G401 (cell line): ENCODE measurements at places on chromosomes 3 and 15.
A peak's percentile ranks its signal among the peaks of the same experiment; 100 is the strongest.

DNA sequence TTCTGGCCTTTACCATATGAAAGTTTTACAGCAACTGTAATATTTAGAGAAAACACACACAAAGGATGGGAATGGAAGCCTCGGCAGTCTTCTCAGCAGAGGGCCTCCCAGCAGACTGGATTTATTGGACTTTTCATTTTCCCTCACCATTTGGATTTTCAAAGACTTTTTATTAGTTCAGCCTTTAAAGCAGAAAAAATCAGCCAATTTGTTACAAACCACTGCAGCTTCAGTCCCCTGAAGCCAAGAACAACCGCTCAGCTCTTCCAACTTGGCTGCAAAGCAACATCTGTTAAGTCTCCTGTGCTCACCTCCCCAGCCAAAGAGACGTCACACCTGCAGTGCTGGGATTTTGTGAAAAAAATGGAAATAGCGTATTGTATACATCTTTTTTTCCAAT lies 120.8 kb downstream of the GMPS start:
- no peak for DNase-seq

DNA sequence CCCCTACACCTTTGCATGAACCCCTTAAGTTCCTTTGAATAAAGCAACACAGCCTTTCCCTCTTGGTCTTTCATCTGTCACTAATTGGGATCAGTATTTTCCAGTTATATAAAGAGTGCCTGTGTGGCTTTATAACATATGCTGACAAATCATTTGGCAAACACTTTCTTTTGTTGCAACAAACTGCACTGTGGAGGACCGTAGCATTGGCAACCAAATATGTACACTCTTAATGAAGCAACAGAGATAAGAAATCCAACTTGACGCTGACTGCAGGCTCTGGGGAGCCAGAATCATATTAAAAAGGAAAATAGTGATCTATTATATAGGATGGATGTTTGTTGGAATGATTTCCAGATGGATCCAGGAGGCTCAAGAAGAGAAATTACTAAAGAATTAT lies 120.1 kb upstream of the PRICKLE2 start:
- DNase-seq = peak; percentile 60

DNA sequence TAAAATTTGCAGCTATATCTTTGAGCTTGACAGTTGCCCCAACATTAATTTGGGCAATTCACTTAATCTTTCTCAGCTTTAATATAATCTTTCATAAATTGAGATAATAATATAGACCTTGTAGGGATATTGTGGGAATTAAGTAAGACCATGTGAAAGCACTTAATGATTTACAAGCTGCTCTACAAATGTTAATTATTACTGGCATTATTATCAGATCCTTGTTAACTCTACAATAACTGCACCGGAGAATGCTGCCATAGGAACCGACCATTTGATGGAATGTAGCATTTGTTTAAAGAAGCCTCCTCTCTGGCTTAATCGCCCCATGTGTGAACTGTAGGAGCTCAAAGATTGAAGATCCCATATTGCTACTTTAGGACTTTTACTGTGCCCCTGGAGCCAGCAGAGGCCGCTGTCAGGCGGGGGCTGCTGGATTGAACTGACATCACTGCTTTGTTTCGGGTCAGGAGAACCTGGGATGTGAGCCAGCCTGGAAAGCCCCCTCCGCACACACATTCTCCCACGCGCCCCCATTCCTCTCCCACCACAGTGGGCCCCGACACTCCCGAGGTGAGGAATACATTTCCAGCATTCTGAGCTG lies 154.2 kb upstream of the TNIK start:
- DNase-seq = peak; percentile 9

DNA sequence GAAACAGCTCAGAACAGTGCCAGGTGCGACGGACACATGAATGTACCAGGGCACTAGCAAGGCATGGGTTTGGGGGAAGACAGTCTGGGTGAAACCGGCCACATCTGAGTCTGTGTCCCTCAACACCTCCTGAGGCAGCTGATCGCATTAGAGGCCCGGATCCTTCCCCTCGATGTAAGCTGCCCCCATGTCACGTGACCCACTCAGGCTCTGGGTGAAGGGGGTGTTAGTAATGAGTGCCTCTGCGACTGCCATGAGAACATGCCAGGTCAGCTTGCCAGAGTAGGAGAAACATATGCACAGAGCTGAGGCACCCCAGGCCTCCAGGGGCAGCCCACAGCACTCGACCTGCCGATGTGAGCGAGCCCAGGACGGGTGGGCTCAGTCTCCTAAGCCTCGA lies 29.7 kb downstream of the PRR23E start:
- no peak for DNase-seq

- DNase-seq = no peak
Measured at GRCh38 chr3:32401126-32401525, 9.5 kb downstream of the CMTM7 start.

DNA sequence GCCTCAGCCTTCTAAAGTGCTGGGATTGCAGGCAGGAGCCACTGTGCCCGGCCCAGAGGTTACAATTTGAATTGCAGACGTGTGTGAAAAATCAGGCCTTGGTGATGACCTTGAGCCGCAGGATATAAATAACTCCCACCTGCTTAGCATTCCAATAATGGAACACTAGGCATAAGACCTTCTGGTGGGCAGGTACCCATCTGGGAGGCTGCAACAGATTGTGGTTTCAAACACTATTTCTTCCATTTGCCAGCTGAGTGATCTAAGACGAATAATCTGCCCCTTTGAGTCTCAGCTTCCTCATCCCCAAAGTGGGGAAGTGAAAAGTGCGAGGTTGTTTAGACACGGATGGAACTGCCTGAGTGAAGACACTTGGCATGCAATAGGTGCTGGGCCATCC lies 47.7 kb upstream of the HERC1 start:
- DNase-seq = no peak

- no peak for DNase-seq
Measured at GRCh38 chr15:78374436-78375393, 34.6 kb downstream of the CRABP1 start.

DNA sequence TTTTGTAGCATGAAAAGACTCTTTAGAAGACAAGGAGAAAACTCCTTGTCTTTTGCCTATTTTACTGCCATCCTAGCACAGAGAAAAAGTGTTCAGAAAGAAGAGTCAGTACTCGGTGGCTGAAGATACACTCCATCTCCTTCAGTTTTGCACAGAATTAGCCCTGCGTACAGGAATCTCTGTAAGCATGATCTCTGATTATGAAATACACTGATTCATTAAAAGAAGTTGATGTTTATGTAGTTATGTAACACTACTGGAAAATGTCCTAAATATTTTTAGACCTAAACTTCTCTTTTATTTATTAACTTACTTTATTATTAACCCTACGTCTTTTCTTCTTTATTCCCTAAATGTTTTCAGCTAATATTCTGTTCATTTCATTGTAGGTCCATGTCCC lies 138.4 kb downstream of the LEKR1 start:
- DNase-seq = no peak

- DNase-seq = no peak
Measured at GRCh38 chr15:36810656-36811449, 231.4 kb downstream of the CDIN1 start.

DNA sequence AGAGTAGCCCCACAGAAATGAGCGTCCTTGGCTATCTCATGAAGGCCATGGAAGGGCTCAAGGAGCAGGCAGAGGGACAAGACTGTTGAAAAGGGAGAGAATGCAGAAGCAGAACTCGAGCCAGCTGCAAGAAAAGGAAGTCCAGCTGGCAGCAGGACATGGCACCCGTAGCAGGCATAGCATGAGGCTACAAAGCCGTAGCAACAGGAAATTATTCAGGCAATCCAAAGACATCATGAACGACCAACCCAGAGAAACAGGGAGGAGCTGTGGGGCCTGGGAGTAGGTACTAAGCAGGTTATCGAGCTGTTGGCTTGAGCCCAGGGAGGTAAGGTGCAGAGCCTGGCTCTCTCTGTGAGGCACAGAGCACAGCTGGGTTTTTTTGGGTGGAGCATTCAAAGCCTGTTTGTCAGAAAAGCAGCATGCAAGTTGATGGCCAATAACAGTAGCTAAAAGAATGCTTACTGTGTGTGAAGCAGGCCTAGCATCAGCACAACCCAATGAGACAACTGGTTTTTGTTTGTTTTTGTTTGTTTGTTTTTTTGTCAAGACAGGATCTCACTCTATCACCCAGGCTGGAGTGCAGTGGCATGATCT lies 144.0 kb upstream of the SMAD3 start:
- no peak for DNase-seq

GRCh38 chr15:88382482-88382983 lies 84.7 kb downstream of the MRPL46 start:
- no peak for DNase-seq

DNA sequence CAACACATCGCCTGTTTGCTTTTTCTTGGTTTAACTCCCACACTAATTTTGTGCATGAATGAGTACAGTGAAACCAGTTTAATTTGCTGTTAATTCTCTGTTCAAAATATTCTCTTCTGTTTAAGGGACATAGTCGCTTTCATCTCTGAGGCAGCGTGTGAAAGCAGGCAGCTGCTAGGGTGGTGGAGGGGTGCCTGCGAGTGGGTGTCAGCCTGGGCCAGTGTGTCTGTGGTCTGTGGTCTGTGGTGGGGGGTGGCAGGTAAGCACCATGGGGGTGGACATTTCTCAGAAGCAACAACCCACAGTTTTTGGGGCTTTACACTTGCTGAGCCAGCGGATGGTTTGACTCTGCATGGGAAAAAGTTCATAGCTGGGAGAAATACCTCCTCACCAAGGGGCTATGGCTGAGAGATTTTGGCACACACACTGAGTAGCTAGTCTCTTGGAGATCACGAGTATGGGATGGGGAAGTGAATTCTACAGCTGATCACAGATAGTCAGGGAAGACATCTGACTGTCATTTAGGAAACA lies 109.2 kb downstream of the EPHB1 start:
- no peak for DNase-seq

DNA sequence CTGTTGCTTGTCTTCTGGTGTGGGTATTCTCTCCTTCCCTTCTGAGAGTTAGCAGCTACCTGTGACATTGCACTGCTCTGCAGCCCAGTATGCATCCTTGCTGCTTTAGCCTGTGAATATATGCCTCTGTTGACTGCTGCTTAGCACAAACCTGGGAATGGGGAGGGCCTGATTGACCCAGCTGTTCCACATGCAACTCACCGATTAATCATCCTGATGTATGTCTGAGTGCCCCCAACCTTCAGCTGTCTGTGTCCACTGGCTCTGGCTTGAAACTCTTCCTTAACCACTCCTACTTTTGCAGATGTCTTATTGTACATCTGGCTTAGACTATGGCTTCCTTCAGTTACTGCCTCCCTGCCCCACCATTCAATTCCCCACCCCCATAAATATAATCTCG lies 119.1 kb downstream of the RASA2 start:
- DNase-seq = no peak

- DNase-seq = no peak
Measured at GRCh38 chr3:49512781-49513355, 41.4 kb upstream of the BSN start.

- DNase-seq = no peak
Measured at GRCh38 chr15:39272901-39273300, 308.0 kb upstream of the THBS1 start.

DNA sequence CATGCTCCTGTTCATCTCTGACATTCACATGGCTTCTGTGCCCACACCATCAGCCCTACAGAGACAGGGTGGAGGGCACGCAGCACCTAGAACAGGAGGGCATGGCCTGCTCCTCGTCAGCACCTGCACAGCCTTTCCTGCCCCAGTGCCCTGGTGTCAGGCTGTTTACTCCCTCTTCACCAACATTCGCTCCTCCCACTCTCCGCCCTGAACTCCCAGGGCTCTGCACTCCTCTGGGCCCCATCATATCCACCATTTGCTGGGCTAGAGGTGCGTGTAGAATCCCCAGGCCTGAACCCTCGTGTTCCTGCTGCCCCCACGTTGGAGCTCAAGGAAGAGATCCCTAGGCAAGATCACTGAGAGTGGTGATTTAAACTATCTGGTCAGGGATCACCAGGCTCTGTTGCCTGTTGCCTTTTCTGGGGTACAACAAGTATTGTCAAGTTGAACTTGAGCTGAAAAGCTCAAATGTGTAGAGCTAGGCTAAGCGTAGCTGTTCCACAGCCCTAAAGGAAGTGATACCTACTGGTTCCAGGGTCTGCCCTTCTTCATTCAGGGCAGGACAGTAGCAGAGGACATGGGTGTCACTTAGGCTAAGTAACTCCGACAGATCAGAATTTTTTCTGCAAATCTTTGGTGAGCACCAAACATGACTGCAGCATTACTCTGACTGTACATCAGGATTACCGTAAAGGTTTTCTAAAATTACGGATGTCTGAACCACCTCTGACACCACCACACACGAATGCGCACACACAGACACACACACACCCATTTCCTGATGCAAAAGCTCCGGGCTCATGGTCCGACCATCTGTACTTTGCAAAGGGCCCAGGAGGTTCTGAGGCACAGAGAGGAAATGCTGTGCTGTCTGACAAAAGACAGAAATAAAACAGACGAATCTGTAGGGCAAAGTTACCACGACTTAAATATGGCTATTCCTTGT lies 43.7 kb upstream of the GNB5 start:
- no peak for DNase-seq

GRCh38 chr3:101862416-101863165 lies 13.3 kb downstream of the NFKBIZ start:
- DNase-seq = no peak

GRCh38 chr15:90839187-90840071 lies 29.0 kb upstream of the FURIN start:
- no peak for DNase-seq

DNA sequence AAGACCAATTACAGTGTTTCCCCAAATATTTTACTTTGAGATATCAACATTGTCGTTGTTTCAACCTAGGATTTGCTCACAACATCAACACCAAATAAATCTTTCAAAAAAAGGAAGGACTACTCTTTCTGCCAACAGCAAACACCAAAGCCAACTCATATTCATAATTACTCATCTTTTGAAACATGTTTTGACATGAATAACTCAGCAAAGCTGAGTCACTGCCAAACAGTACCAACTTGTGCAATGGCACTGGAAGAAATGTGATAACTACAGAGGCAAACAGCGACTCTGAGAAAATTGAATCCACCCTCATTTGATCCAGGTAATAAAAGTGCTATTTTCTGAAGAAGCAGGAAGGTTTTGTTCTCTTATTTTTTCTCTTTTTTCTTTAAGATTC lies 67.2 kb downstream of the PEX5L start:
- no peak for DNase-seq

DNA sequence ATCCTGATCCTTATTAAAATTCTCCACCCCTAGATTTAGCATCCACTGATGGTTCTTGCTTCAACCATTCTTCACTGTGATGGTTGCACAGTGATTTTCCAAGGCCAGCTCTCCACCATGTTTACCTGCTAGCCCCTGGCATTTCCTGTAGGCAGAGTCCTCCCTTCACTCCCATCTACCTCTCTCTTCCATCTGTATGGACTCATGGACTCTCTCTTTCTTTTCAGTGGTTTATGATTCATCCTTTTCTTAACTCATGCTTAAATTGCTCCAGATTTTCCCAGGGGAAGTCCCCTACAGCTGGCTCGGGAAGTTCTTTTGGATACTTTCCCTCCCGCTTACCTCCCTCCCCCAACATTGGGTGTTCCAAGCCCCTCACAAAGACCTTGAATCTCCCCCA lies 18.7 kb downstream of the TGM4 start:
- DNase-seq = no peak

DNA sequence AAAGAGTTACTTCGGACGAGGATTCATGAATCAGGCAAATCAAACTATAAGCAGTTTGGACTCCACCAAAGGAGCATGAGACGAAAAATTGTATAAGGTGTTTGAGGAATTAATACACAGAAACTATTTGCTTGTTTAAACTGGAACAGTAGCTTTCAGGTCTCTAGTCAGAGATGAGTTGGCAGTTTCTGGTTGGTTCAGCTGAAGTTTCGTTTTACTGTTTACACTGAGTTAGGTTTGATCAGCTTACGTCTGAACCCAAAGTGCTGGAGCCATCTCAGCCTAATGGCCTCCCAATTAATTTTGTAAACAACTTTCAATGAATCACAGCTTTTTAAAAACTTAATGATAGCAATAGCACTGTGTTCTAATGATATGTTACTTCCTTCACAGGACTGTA lies 703.7 kb downstream of the NLGN1 start:
- no peak for DNase-seq
